ENCODE measurements at places on chromosomes 12 and 14.

- DNase-seq, result no peak
Measured at GRCh38 chr12:131442337-131442918, 268.5 kb upstream of the SFSWAP start.

GRCh38 chr12:93273834-93274564 lies 103.7 kb upstream of the NUDT4 start:
- DNase-seq, result no peak

DNA sequence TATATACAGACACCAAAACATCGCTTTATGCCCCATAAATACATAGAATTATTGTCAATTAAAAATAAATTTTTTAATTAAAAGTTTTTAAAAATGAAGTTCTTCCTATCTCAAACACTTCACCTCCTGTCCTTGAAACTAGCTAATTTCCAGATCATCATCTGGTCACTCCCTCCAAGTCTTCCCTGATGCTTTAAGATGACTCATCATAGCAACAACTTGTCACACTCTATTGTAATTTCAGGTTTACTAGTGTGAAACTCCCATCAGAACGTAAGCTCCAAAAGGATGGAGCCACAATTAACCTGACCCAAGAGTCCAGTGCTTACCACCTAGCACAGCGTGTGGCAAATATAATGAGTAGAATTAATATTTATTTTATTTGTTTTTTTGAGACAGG lies 16.3 kb downstream of the GXYLT1 start:
- DNase-seq, result no peak

- no peak for DNase-seq
Measured at GRCh38 chr14:22668417-22668816, 24.3 kb upstream of the OR6J1 start.

DNA sequence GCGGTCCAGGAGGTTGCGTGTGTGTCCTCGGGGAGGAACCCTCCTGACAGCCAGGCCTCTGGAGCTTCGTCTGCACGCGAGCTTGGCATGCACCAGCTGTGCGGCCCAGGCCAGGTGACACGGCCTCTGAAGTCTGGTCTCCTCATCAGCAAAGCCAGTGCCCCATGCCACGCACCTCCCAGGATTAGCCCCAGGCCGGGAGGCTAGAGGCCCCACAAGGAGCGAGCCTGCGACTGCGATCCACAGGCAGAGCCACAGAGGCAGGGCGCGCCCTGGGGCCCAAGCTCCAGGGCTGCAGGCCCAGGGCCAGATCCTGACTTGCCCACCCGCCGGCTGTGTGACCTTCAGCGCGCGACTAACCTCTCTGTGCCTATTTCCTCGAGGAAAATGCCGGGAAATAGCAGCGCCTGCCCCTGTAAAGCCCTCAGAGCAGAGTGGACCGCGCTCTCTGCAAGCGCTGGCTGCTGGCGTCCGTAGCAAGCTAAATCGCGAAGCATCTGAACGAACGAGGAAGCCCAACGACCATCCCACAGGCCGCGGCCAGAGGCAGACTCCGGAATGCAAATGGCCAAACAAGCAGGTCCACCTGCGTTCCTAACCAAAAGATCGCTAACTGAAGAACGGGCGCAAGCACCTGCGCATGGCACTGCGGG lies 492 bp upstream of the BTBD6 start:
- DNase-seq, result no peak

DNA sequence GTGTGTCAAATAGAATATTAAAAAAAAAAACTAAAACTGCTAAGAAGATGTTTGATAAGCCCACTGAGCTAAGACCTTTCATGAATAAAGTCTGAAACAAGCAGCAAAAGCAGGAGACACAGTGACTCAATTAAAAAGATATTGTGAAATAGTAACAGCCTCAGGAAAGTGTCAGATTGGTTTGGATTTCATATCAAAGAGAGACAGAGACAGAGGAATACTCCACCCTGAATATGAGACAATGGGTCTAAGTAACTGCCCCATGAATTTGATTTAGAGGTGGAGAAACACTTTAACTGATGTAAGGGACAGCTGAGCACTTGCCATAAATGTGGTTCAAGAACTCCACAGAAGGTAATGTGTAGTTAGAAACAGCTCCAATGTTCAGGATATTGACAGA lies 277.9 kb upstream of the FOXG1 start:
- DNase-seq, result no peak

DNA sequence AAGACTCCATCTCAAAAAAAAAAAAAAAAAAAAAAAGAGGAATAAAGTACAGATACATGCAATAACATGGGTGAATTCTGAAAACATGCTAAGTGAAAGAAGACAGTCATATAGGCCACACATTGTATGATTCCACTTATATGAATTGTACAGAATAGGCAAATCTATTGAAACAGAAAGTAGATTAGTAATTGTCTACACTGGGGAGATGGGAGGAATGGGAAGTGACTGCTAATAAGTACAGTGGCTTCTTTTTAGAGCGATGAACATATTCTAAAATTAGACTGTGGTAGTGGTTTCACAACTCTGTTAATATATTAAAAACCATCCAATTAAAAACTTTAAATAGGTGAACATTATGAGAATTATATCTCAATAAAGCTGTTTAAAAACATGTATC lies 74.4 kb downstream of the ANKS1B start:
- DNase-seq, result no peak

- DNase-seq, result no peak
Measured at GRCh38 chr14:99258341-99258861, 13.6 kb downstream of the BCL11B start.

DNA sequence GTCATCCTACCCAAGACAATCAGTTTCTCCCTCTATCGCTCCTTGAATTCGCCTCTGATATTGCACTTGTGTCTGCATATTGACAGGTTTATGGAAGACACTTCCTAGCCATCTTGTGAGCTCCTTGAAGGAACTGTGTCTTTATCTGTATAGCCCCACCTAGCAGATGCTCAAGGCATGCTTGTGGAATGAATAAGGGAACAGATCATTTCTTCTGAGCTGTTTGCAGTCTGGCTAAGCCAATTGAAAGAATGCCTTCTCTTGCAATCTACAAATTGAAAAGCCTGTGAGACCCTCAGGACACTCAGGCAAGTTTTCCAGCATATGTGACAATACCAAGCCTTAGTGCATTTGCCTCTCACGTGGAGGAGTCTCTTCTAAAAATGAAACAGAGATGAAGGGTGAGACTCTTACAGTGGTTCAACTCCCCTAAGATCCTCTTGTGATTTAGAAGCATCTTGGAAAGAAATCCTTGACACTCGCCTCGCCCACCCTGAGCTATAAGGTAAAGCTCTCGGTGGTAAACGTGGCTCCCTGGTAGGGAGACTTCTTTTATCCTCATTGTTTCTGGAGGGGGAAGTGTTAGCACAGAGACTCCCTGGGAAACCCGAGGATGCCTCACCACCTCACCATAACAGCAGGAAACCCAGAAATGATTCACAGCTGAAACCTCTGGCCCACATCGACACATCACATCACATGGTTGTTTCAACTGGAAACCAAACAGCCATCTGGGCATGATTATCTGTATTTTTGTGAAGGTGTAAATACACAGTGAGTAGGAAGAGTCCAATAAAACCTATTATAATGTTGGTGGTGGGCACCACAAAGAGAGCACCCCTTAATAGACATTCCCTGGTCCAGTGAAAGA lies 112.3 kb upstream of the BCL2L14 start:
- DNase-seq, result no peak

DNA sequence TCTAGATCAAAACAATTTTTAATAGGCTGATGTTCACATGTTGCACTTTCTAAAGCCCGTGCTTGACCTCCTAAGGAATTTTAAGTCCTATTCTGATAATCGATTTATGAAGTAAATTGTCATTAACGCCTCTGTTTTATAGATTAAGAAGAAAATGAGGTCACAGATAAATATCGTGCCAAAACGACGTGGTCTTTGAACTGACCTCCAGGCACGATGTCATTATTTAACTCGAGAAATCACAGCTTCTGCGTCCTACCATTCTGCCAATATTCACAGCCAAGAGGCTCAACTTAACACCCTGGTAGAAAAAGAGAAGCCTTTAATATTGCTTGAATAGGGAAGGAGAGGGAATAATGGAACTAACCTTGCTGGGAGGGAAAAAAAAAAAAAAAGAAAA lies 888 bp upstream of the EEA1 start:
- DNase-seq, result no peak

GRCh38 chr14:59870277-59871165 lies at the start of gene RTN1:
RTN1 (minus strand) TSS chr14:59870776; CDS start chr14:59870630, 146 bp downstream.
- DNase-seq, result peak; percentile 74

DNA sequence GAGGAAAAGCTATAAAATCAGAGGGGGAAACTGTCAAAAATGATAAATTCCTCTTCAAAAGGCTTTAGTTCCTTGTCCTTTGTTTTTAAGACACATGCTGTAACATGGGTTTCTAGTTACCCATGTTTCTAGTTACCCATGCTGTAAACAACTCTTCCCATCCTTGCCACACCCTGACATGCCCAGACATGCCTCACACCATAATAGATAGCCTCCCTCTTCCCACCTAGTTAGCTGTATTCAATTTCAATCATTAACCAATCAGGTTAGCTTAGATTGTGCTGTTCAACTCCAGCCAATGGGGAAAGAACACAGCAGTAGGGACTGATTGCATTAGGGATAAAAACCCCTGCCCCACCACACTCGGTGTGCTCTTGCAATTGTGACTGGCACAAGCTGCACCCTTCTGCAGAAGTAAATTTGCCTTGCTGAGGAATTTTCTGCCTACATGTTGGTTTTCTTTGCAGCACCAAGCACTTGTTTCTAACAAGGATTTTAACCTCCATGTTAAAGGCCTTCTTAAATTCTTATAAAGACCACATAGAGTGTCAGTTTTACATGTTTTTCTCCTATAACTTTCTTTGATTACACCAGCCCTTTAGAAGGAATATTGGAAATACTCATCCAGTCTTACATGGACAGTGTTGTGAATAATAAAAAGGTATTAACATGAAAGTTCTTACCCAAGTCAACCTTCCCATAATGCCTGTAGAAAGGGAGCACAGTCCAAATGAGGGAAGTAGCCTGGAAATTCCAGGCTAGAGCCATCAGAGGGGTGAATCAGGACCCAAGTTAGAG lies 32.5 kb upstream of the LALBA start:
- no peak for DNase-seq

- peak; percentile 12 for DNase-seq
Measured at GRCh38 chr12:8912914-8913313, 1.4 kb upstream of the PHC1 start.

DNA sequence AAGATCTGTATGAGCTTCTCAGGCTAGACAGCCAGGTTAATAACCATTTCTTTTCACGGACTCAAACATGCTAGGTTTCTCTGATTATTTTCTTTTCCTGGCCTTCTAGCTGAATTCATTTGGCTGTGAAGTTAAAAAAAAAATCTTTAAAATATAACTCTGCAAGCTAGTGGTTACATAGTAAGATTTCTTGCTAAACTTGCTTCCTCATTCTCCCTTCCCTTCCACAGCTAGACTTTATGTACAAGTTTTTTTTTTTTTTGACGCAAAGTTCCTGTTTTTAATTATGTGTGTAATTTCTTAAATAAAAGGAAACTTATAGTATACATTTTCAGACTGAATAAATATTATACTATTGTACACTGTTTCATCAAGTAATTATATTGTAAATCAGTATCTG lies 145.4 kb downstream of the TMTC2 start:
- no peak for DNase-seq

DNA sequence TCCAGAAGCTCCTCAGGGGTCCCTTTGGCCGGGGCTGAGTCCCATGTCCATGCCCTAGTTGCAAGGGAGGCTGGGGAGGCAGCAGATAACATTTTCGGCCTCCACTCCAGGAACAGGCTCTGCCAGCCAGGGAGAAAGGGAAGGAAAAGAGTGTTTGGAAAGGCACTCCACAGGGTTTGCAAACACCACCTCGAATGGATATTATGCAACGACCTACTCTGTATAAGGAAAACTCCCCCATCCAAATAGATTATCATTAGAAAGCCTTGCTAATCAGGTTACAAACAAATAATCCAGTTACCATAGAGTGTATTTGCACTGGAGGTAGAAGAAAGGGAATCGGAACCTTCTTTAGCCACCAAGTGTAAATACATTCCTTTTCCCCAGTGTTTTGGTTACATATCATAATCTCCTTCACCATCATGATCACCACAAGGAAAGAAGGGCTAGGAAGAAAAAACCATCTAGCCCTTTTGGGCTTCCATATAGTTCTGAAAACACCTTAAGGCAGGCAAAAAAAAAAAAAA lies 40.4 kb downstream of the TMCC3 start:
- DNase-seq, result no peak

DNA sequence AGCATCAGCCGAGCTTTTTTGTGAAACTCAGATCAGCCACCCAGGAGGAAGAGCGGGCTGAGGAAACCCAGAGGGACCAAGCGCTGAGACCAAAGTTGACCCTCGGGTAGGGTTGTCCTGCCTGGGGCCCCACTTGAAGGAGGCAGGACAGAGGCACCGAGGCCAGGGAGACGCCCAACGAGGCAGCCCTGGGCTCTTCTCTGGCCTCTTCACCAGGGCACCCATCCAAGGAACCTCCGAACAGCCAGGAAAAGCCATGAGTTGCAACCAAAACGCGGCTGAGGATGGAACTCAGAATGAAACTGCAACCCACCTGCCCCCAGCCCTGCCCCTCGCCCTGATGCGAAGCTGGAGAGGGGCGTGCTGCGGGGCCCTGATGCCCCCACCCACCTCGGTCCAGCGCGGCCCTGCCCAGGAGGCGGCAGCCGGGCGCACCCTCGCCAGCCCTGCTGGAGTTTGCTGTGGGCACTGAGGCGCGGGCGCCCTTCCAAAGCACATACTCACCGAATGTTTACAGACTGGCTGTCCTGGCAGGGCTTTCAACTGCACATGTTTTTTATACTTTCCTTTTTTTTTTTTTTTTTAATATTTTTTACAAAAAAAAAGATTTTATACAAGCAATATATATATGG lies 41.9 kb downstream of the JDP2 start:
- DNase-seq, result peak; percentile 84

- no peak for DNase-seq
Measured at GRCh38 chr12:52003016-52003550, 3.7 kb upstream of the TAMALIN start.

DNA sequence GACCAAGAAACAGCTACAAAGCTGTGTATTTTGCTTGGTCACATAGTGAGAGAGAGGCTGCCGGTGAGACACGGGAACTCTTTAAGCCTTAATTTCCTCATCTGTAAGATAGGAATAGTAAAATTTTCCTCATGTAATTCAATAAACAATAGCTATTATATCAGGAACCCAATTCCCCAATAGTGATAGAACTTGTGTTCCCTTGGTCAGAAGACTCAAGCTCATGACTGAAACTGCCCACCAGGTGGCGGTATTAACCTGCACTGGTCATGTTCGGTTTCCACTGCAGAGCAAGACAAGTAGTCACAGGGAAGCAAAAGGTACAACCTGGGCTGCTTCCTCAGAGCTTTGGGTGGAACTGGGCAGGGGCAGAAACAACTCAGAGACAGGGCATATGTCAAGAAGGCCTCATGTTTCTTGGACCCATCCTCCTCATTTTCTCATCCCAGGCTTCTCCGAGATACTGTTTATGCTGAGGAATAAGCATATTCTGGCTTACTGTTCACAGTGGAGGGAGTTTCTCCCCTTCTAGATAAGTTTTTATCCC lies 4.2 kb upstream of the AJUBA start:
- DNase-seq, result peak; percentile 77

Data from NCI-H1092 (cell line).